Nucleus accumbens (tissue), 56 donors: ENCODE measurements at places on chromosomes 11 and 22.
A peak's percentile ranks its signal among the peaks of the same experiment; 100 is the strongest.

DNA sequence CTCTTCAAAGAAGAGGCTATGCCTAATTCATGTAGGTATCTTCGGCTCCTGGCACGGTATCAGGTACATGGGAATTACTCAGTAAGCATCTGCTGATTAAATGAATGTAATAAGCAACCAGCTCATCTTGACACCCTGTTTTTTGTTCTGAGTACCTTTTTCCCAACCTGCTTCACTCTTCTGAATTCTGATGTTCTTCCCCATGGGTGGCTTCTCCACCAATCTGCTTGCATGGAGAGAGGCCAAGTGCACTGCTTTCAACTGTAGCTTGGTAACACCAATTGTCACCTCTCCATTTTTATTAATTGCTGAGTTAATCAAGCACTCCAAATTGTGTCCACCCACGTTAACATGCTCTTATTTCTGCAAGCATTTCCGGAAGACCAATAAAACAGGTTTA lies 40.5 kb downstream of the LARGE1 start:
- DNase-seq, result no peak

DNA sequence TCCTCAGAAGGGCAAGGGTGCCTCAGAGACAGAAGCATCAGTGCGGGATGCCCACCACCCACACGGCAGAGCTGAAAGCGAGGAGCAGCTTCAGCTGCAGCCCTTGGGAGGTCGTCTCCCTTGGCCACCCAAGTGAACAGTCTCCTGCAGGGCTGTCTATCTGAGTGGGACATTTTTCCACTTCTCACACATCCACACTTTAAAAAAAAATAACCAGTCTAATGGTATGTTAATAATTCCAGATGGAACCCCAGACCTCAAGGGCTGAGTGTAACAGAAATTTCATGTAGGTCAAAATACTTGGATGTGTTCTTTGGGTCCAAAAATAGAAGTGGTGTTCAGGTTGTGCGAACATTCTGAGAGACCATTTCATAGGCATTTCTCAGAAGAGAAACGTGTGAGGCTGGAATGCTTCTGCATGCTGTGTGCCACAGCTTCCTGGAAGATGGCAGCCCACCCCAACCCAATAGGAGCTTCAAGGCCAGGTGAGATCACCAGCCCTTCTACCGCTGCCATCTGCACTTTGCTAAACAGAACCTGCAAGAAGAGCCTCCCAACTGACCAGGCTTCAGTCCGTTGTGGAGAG lies 623.2 kb downstream of the OPCML start:
- DNase-seq, result no peak

- DNase-seq, result peak; percentile 90
Measured at GRCh38 chr22:45671783-45672563, at the start of gene ATXN10. TSS of gene ATXN10 (plus strand) at chr22:45671834. CDS start at chr22:45672064, 230 bp downstream.

GRCh38 chr11:88531831-88532230 lies 194.3 kb upstream of the CTSC start:
- DNase-seq, result no peak

- no peak for DNase-seq
Measured at GRCh38 chr11:63835158-63835545, 3.8 kb upstream of the MARK2 start.

GRCh38 chr11:44726283-44727113 lies at the start of gene TSPAN18:
TSS of gene TSPAN18 (plus strand) at chr11:44726962. CDS start at chr11:44906417, 179,455 bp downstream.
- no peak for DNase-seq

DNA sequence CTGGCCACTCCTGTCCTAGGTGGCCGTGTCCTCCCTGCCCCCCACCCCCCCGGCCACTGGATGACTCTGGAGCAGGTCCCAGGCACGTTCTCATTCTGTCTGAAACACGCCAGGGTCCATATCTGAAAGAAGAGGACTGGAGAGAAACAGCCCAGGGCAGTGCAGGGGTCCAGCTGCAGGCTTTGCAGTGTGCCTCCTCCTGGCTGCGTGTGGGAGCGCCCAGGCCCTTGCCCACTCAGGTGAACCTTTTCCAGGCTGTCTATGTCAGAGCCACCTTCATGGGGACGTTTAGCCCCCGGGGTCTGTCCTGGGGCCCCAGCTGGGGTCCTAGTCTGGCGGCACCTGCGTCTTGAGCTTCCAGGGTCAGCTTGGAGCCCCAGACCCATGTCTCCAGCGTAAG lies 15.6 kb downstream of the GRAMD4 start:
- no peak for DNase-seq
